ENCODE measurements at places on chromosomes 16 and 17.

DNA sequence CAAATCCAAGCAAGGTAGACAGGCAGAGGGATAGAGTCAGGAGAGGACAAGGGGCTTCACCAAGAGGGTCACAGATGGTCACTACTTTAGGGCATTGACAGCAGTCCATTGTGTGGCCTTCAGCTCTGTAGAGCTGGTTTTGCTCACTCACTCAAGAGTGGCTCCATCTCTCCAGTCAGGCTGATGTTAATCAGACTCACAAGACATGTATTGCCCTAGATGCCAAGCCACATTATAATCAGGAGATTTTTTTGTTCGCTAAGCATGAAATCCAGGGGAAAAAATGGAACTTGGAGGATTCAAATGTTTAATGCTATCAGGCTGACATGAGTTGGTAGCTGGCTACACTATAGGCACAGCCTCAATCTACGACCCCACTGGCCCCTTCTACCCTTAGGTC, 32.5 kb downstream of the CD300LF start:
- no peak for DNase-seq

DNA sequence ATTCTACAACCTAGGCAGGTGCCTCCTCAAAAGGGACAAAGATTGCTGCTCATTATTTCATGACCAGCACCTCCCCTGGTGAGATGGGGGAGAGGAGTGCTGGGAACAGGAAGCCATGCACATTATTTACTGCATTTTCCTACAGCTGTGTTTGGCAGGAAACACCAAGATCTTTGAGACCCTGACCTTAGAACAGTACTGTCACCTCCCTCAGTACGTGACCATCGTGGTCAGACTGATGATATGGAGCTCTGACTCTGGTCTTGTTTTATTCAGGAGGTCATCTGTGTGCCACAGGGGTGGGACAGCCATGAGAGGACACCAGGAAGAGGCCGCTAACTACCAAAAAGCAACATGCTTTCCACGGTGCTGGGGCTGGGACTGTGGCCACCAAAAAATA, 37.4 kb downstream of the USP22 start:
- no peak for DNase-seq

GRCh38 chr17:16381496-16381820, 567 bp downstream of the UBB start:
- DNase-seq = no peak

DNA sequence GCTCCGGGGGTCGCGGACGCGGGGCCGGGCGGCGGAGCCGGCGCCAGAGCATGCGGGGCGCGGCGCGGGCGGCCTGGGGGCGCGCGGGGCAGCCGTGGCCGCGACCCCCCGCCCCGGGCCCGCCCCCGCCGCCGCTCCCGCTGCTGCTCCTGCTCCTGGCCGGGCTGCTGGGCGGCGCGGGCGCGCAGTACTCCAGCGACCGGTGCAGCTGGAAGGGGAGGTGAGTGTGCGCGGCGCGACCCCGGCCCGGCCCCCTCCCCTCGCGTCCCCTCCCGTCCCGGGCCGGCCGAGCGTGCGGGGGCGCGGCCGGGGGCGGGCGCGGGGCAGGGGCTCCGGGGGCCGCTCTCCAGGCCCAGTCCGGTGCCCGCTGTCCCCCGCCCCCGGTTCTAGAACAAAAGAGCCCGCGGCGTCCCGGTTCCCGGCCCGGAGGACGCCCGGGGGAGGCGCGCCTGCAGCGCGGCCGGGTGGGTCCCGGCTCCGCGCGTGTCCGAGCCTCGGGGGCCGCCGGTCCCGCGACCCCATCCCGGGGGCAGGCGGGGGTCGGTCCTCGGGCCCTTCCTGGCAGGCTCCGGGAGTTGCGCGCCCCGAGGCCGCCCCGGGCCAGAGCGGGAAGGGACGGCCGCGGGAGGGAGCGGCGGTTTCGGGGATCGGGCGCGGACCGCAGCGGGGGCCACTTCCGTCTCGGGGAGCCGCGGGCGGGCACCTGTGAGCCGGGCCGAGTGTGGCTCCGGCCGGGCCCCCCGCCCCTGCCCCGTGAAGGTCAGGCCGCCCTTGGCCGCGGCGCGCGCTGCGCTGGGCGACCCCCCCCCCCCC, 563 bp downstream of the METRNL start:
- DNase-seq = no peak

- DNase-seq = no peak
These were observed 5.7 kb upstream of the KRT13 start for GRCh38 chr17:41511116-41511515.

DNA sequence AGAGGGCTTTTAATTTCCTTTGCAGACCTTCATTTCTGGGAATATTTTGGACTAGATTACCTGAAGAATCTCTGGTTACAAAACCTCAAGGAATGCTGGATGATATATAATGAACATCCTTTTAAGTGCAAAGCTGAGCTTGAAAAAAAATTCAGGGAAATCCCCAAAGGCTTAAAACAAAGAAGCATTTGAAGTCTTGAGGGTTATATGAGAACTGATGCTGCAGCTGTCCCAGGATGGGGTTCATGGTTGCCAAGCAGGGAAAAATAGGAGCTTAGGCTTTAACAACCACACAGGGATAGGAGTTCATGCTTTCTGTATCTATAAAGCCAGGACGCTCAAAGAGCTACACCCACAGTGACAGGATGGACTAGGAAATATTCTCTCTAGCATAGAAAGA, 150.4 kb upstream of the IRX5 start:
- DNase-seq = no peak

DNA sequence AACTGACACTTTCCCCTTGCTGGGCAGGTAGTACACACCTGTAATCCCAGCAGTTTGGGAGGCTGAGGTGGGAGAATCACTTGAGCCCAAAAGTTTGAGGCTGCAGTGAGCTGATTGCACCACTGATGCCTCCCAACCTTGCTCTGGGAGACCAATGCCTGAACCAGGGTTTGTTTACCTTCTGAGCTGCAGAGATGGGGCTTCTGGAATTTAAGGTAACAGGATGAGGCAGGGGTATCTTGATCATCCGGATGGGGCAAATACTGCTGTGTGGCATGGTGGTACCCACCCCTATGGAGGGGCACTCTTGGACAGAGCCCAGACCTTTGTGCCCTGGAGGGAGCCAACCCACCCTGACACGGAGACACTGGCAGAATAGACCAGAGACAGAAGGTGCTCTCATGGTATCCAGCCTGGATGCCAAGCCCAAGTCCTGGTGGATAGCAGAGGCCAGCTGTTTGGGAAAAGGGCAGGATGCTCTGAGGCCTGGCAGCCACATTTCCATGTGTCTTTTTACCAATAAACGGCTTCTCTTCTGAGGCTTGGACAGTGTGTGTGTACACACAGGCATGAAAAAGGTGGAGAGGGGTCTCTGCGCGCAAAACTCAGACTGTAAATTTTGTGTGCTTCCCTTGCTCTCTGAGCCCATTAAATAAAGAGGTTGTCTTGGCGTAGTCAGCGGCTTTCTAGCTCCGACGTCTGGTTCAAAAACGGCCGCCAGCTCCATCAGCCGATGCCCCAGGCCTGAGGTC, 4.4 kb downstream of the ZNF48 start:
- no peak for DNase-seq

GRCh38 chr17:8994319-8994718, 27.0 kb upstream of the NTN1 start:
- peak; percentile 24 for DNase-seq

DNA sequence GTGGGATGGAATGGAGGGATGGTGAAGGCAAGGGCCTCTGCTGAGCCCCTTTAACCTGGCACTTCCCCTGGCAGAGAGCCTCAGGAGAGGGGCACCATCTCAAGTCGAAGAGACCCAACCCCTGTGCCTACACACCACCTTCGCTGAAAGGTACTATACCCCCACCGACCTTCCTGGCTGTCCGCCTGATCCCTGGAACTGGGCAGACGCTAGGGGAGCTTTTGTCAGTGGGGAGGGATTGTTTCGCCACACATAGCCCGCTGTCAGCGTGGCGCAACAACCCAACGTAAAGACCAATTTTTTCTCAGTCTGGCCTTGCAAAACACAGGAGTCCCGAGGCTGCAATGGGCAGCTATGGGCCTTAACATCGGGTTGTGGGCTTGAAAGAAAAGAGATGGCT, 3.1 kb downstream of the PPP1R1B start:
- DNase-seq = no peak

DNA sequence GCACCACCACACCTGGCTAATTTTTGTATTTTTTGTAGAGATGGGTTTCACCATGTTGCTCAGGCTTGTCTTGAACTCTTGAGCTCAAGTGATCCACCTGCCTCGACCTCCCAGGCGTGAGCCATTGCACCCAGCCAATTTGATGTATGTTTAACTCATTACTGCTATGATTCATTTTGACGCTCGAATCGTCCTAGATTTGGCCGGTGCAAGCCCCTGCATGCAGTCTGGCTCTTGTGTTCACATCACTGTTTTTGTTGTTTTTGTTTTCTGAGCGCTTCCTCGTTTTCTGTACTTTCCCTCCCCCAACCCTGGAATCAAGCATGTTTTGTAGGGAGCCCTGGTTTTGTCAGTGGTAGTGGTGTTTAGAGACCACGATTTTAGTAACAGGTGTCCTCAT, 7.8 kb upstream of the DUS1L start:
- DNase-seq = no peak

DNA sequence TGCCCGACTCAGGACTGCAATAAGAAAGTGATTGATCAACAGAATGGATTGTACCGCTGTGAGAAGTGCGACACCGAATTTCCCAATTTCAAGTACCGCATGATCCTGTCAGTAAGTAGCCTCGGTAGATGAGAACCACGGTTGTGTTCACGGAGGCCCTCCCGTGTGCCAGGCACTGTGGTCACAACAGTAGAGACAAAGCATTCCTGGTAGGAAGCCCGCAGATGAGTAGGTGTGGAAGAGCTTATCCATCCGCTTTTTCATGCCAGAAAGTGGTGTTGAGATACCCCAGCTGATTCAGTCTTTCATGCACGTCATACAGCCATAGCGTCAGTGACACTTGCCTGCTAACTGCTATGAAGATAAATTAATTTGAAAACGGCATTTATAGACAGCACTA, 58.9 kb downstream of the RPA1 start:
- DNase-seq = no peak

GRCh38 chr16:3321816-3322215, 16.5 kb downstream of the ZNF75A start:
- DNase-seq = no peak

- DNase-seq = no peak
These were observed 15.8 kb downstream of the MEOX1 start for GRCh38 chr17:43645765-43646481.

DNA sequence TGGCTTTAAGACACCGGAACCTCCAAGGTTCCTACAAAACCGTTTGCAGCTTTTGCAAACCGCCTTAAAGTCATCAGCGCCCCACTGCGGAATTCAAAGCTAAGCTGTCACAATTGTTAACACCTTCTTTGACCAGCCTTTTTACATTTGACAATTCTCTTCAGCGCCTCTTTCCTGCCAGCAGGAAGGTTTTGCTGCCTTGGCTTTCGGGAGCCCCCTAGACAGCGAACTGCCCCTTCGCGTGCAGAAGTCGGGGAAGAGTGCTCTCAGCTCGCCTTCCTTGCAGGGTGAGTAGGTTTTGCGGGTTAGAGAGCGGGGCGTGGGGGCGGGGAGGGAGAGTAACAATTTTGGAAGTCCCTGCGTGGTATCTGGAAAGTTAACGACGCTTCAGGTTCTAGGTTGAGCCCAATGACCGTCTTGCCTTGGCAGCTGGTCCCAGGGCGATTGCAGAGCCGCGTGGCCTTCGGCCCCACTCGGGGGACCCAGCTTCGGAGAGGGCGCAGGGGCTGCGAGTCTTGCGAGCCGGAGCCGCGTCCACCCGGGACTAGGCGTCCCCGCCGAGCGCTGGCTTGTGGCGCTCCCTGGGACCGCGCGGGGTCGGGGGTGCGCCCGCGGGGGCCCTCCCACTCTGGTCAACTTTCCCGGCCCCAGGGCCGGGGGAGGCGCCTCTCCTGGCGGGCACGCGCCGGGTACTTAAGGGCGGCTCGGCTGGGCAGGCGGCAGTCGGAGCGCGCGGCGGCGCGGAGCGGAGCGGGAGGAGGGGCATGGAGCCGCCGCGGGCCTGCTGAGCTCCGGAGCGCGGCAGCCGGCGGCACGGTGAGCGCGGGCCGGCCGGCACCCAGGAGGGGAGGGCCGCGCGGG, at the start of gene HAS3:
Gene HAS3, plus strand, starts transcription at position 153 of the 861 bp plus-strand sequence. CDS start 3,743 bp downstream, outside the sequence.
- no peak for DNase-seq

GRCh38 chr16:72689851-72690250, 358.1 kb downstream of the ZFHX3 start:
- DNase-seq = no peak

DNA sequence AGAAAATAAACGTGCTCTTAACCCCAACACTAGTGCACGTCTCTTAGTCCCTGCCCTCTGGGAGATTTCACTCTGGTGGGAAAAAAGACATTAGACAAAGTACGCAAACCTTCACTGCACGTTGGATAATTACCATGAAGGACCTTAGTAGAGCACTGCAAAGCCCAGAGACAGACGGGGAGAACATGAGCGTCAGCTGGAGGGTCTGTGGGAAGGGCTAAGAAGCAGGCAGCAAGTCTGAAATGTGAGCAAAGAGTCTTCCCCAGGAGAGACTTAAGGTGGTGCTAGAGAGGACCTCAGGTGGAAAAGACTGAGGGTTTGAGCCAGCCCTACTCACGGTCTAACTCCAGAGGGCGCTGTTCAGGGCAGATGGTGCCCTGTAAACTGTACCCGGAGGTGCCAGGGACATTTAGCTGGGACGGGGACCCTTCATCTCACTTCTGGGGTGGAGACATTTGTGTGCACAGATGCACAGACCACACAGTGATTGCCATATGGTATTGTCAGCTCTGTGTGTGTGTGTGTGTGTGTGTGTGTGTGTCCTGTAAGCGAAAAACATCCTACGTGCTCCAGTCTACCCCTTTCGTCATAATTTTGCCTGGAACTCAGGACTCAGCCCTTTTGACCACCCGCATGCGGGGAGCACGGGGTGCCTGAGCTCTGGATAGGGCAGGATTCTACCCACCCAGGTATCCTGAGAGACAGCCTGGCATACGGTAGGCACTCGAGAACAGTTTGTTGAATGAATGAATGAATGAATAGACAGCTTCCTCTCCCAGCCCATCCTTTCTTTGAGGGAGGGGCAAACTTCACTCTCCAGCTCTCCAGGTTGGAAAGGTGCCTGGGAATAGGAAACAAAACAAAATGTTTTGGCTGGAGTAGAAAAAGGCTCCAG, 10.1 kb upstream of the STAC2 start:
- no peak for DNase-seq

DNA sequence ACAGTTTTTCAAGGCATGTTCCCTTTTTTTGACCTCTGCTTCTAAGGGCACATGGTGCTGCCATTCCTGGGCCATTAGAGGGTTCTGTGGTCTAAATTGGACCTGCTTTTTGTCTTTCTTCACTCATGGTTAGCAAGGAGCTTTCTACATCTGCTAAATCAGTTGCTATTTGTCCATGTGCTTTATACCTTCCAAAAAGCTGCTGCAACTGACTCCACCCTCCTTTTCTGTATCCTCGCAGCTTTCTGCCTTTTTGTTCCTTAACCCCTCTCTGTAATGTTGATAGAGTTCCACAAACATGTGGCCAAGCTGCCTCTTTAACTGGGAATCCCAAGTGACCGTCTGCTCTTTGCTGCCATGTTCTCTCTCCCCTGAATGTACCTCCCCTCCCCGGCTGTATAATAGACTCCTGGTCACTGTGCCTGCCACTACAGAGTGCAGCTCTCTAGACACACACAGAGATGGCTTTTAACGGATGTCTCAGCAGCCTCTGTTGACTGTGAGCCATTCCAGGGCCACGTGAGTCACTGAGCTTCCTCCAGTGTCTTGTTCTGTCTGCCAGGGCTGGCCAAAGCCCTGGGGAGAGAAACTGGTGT, 57.4 kb upstream of the TEKT3 start:
- DNase-seq = no peak

Measured in stimulated activated CD8-positive, alpha-beta memory T cell treated with anti-CD3 and anti-CD28 coated beads, Interleukin-15, amount 100 ng/mL, for 24 hours (primary cell).